ENCODE measurements at places on chromosomes 4 and X. TPM values are rescaled to one million over a fixed set of nuclear protein-coding genes. Genes with fewer than 3 reads are reported as not detected.

DNA sequence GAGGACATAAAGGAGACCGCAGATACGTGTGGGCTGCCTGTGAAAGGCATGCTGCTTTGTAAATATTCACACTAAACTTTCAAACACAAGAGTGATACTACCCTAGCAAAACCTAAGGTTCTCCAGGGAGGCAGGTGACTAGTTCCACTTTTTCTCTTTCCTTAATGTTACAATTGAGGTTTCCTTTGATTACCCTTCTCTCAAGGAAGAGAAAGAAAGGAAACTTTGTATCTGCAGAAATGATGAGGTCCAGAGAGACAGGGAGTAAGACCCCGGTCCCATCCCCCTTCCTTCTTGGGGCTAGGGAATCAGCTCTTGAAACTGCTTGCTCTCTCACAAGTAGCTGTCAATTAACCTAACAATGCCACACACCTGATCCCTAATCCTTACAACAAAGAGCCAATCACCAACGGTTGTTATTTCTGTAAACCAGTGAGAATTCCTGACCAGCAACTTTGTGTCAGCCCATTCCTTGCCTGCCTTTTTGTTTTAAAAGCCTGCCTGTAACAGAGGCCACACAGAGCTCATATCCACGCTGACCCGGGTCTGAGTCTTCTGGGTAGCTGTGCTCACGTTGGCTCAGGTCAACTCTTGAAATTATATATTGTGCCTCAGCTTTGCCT, 754.8 kb upstream of the FRG1 start:
- DNase-seq: no peak

The PRRG3 gene
- total RNA-seq: 3.7 TPM

DNA sequence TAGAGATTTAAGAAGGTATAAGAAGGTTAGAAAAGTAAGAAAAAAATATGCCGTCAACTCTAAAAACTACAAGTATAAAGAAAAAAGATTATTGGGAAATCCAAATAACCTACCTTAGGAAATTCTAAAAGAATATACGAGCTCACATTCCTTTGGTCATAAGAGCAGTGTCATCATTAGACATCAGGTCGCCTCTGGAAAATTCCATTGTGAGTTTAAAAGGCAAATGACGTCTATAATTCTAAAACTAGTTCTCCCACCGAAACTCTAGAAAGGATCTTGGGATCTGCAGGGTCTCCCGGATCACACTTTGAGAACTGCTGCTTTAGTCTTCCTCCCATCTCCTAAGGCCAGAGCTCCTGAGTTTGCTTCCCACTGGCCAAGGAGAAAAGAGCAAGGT, 518 bp upstream of the SAT1 start:
- no peak for DNase-seq

The MAGEE1 gene
- total RNA-seq: 3.2 TPM

- no peak for DNase-seq
These were observed 10.7 kb upstream of the PASD1 start for GRCh38 chrX:151552743-151553142.

The PAGE2 gene
- total RNA-seq: not detected

The LAMP2 gene
- total RNA-seq: 67.5 TPM

- DNase-seq: no peak
These were observed 29.9 kb upstream of the PGRMC1 start for GRCh38 chrX:119206203-119206602.

The ARSD gene
- 19.8 TPM for total RNA-seq

The PPP2R3B gene
- 44.0 TPM for total RNA-seq

The SLC9A7 gene
- total RNA-seq: 11.4 TPM

The GLRA2 gene
- not detected for total RNA-seq

The NAA15 gene
- total RNA-seq: 37.8 TPM

- DNase-seq: no peak
These were observed 269.3 kb downstream of the PCDH7 start for GRCh38 chr4:30989508-30989907.

The MAGEA10 gene
- not detected for total RNA-seq

GRCh38 chr4:81164126-81164525, 50.9 kb downstream of the PRKG2 start:
- no peak for DNase-seq

DNA sequence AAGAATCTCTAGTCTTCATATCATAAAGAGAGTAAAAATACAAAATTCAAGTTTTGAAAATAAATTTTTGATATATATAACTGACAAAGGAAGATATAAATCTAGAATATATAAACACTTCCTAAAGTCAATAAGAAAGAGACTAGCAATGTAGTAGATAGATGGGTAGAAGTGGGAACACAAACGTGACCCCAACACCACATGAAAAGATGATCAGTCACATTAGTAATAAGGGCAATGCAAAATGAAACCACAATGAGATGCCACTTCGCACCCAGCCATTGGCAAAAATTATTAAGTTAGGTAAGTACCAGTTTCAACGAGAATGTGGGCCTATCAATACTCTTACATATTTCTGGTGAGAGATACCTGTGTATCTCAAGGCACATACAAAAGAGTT, 106.5 kb downstream of the EGF start:
- no peak for DNase-seq

GRCh38 chrX:76454456-76454927, 27.0 kb downstream of the MAGEE1 start:
- peak; percentile 7 for DNase-seq

The CXXC4 gene
- 1.6 TPM for total RNA-seq

DNA sequence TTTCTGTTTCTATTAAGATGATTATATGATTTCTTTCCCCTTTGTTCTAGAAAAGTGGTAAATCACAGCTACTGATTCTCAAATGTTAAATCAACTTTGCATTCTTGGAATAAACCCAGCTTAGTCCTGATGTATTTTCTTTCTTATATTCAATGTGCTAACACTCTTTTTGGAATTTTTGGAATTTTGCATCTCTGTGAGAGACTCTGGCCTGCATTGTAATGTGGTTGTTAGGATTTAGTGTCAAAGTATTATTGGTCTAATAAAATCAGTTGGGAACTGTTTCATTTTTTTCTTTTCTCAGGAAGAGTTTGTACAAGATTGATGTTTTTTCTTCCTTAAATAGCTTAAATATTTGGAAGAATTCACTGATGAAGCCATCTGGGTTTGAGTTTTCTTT, 109.6 kb downstream of the KIT start:
- DNase-seq: no peak

DNA sequence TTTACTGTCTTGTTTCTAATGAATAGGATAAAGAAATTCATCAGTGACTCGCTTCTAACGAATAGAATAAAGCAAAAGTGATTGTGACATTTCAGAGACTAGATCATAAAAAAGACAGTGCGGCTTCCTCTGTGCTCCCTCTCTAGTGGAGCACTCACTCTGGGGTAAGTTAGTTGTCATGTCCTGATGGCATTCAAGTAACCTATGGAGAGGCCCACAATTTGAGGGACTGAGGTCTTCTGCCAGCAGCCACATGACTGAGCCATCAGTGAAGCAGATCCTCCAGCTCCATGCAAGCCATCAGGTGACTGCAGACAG, 72.4 kb downstream of the YIPF6 start:
- DNase-seq: no peak

- DNase-seq: no peak
These were observed 145.0 kb upstream of the CT83 start for GRCh38 chrX:116607776-116608175.

The TRPC3 gene
- total RNA-seq: 3.0 TPM

- DNase-seq: no peak
These were observed 153.8 kb upstream of the AGA start for GRCh38 chr4:177596035-177596434.

DNA sequence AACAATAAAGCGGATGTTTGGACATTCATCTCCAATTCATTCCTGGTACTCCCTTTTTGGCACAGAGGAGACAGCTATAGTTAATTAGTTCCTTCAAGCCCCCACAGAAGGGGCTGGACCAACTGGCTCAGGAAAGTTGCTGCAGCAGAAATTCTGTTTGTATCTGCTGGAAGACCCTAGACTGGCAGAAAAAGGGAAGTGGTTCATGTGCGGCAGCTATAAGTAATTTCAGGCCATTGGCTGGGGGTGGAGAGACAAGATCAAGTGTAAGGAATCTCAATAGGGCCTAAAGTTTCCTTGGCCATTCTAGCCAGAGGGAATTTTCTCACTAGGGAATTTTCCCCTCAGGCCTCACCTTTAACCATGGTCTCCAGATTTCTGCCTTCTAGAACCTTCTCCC, 89.9 kb upstream of the DHX15 start:
- no peak for DNase-seq

The UCP1 gene
- 19.5 TPM for total RNA-seq

DNA sequence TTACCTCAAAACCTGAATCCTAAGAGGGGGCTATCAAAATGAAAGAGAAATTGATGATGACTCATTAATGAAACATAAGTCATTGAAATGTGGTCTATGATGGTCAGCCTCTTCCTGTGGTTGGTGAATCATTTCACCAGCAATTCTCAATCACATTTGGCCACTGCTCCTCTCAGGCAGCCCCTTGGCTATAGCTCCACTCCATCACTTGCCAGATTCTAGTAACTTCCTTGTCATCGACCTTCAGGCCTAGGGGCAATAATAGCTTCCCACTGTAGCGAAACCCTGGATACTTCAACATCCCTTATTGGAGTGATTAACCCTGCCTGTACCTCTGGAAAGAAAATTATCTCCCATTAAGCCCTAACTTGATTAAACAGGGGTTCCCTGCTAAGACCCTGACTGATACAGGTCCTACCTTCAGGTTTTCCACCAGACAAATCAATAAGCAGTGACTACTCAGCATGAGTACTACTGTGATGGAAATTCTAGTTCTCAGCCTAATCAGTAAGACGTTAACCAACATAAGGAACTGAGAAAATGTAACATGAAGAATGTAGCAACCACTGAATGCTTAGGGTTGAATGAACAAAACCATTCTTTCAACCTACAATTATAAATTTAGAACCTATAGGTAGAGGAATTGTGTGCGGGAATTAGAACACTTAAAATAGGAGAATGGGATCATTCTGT, 30.4 kb downstream of the ADH7 start:
- no peak for DNase-seq

DNA sequence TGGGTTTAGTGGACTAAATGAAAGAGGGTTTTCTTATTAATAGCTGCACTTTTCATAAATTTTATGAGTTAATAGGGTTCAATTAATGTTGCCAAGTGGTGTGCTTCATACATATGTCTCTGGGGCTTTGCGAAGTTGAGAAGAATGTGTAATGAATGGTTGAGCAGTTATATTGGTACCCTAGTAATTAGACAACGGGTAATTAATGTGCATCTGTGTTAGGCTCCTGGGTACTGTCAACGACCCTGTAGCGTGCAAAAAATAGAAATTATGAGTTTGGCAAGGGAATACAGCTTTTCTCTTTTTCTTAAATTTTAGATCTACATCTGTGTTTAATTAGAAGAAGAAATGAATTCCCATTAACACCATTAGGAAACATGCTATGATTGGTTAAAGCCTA, 1027.7 kb downstream of the ARAP2 start:
- DNase-seq: no peak

The HSFX3 gene
- total RNA-seq: not detected

GRCh38 chr4:12126474-12126873, 697.8 kb upstream of the HS3ST1 start:
- DNase-seq: no peak

- no peak for DNase-seq
These were observed 8.2 kb upstream of the TMA16 start for GRCh38 chr4:163486321-163486720.

DNA sequence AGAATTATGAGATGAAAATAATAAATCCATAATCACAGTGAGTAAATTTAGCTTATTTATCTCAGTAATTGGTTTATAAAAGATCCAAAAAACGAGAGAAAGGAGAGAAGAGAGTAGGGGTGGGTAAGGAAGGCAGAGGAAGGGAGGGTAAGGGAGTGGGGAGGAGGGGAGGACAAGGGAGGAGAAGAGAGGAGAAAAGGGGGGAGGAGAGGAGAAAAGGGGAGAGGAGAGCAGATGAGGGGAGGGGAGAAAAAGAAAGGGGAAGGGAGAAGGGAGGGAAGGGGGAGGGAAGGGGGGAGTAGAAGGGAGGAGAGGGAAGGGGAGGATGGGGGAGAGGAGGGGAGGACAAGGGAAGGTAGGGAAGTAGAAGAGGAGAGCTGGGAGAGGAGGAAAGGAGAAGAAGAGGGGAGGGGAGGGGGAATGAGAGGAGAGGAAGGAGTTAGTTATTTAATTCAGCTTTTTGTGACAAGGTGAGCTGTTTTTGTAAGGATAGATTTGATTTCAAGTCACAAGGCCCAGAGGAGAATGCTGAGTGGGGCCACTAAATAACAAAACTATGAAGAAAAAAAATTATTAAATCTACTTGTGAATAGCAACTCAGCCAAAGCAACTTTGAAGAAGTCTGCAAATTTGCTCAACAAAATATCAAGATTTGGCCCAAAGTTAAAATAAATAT, 454.3 kb downstream of the ARAP2 start:
- no peak for DNase-seq

The FAM241A gene
- total RNA-seq: 15.6 TPM

- DNase-seq: peak; percentile 38
These were observed 106.1 kb downstream of the PBDC1 start for GRCh38 chrX:76279007-76279406.

DNA sequence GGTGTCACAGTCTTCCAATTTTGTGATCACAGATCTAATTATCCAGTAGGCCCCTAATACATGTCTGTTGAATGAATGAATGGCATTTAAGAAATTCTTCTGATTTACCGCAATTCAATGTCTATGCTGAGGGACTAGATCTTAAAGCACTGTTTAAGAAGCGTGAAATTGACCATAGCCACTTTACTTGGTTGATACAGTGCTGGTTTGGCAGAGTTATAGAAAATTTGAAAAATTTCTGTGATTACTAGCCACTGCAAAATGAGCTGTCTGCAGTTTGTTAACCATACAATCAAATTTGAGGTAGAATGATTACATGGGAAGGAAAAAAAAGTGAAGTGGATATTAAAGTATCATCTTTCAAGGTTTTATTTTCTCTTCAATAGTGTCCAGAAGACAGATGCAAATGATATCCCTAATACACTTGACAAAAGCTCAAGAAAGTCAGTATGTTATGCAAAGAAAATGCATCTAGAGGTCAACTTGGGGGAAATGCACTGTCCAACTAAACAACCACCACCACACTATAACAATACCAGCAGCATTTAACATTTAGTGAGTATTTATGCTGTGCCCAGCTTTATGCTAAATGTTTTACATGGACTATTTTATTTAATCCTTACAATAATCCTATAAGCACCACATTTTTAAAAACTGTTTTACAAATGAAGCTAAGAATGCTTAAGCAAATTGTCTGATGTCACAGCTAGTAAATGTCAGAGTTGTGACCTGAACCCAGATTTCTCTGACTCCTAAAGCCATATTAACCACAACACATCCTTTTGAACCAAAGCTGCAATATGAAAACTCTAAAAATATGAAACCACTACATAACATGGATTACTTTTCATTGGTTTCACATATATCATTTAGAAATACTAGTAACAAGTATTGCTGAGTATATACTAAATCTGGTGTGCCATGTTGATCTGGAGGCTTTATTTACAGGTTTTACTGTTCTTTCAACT, 217.9 kb upstream of the MAB21L2 start:
- no peak for DNase-seq

- no peak for DNase-seq
These were observed 59.4 kb downstream of the LCORL start for GRCh38 chr4:17962171-17962570.

GRCh38 chr4:108081256-108081655, 87.5 kb downstream of the LEF1 start:
- DNase-seq: no peak

- no peak for DNase-seq
These were observed 47.9 kb upstream of the QRFPR start for GRCh38 chr4:121428721-121429120.

Measured in endothelial cell (in vitro differentiated cells).